ENCODE measurements at places on chromosomes 13 and 19.

DNA sequence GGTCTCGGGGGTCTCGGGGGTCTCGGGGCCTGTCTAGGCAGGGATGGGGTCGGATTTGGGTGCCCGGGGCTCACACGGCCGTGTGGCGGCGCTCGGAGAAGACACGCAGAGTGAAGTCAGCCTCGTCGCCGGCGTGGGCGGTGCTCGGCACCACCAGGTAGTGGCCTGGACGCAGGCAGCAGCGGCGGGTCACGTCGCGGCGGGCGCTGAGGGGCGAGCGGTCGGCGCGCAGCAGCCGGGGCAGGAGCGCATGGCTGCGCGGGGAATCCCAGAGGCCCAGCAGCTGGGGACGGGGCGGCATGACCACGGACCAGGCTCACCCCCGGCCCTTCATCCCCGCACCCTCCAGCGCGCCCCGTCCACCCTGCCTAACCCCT lies 8.2 kb downstream of the CAPN12 start:
- peak; percentile 77 for DNase-seq

DNA sequence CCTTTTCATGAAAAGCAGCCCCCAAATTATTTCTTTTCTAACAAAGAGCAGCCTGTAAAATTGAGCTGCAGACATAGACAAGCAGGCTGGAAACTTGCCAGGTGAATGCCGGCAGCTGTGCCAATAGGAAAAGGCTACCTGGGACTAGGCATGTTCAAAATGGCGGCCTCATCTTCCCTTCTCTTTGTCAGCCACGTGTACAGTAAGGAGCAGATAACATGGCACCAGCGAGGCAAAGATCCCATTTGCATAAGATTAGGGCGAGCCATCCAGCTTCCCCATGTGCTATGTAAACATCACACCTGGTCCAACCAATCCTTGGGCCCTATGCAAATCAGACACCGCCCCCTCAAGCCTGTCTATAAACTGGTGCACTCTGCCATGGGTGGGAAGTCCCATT lies 31.2 kb upstream of the CACNA1A start:
- DNase-seq: no peak

- no peak for DNase-seq
Observed at GRCh38 chr19:10252707-10253106, 693 bp downstream of the MRPL4 start.

DNA sequence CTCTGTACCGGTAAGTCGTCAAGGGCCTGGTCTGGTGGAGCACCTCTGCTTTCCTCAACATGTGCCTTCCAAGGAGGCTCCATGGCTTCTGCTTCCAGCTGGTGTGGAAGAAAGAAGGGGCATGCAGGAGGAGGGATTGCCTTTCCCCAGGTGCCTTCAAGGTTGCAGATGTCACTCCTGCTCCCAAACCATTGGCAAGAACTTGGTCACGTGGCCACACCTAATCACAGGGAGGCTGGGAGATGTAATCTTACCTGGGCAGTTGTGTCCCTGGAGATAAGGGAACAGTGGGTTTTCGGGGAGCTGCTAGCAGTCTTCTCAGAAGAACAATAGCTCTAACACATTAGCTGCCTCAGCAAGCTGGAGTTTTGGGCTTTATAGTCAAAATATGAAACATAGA lies 9.7 kb upstream of the GPR18 start:
- DNase-seq: no peak

- DNase-seq: no peak
Observed at GRCh38 chr13:65532231-65532630, 1697.9 kb downstream of the PCDH9 start.

- DNase-seq: no peak
Observed at GRCh38 chr19:6685962-6686627, 16.1 kb upstream of the TNFSF14 start.

DNA sequence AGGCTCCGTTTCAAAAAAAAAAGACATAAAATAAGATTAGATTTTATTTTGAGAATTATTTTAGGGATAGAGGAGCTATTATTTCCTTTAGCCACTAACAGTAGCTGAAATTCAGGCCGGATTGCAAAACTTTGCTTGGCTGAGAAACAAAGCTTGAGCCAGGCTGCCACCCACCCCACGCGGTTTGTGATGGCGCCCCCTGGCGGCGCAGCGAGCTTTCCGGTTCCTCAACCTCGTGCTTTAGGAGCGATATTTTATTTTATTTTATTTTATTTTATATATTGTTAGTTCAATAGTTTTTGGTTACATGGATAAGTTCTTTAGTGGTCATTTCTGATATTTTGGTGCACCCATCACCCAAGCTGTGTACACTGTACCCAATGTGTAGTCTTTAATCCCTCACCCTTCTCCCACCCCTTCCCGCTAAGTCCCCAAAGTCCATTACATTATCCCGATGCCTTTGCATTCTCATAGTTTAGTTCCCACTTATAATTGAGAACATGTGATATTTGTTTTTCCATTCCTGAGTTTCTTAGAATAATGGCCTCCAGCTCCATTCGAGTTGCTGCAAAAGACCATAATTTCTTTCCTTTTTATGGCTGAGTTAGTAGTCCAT lies 19.8 kb upstream of the CEACAM4 start:
- peak; percentile 69 for DNase-seq

- no peak for DNase-seq
Observed at GRCh38 chr13:30364876-30365275, 57.4 kb upstream of the UBE2L5 start.

DNA sequence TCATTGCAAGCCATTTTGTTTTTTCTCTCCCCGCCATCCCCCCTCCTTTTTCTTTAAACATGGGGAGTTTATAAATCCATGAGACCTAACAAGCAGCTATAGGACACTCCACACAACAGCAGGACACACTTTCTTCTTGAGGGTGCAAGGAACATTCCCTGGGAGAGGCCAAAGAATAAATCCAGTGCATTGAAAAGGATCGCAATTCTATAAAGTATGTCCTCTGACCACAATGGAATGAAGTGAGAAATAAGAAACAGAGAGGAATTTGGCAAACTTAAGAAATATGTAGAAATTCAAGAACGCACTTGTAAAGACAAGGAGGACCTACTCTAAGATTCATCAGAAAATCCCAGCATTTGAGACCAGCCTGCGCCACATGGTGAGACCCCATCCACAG lies 11.9 kb downstream of the KLF2 start:
- DNase-seq: no peak

DNA sequence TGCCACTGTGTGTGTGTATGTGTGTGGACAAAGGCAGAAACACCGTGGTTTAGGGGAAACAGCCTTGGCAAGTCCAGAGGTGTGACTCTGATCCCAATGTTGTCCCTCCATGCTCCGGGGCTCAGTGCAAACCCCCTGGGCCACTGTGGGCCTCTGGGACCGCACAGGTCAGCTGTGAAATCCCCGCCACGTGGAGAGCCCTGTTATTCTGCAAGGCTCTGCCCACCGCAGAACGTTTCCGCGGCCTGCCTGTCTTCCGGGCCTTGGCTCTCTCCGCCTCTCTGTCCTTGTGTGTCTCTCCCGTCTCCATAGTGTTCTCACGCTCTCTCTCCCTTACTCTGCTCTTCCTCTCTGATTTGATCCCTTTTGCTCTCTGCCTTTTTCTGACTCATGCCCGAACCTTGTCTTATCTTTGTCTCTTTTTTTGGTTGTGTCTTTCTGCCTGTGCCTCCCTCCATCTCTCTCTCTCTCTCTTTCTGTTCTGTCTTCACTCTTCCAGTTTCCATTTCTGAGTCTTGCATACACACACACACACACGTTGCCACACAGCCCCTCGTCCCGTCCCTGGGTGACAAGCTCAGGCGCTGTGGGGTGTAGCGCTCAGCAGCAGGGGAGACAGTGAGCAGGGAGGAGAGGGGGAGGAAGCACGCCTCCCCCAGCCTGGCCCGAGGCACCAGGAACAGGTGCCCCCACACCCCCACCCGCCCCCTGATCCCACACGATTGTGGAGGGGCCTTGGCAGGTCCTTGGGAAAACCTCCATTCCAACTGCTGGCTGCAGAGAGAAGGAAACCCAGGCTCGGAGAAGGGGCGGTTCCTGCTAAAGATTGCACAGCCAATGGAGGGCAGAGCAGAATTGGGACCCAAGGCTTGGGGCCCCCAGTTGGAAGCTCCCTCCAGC lies 3.0 kb downstream of the TTYH1 start:
- no peak for DNase-seq

GRCh38 chr13:76719955-76720354 lies 166.2 kb downstream of the KCTD12 start:
- DNase-seq: no peak

DNA sequence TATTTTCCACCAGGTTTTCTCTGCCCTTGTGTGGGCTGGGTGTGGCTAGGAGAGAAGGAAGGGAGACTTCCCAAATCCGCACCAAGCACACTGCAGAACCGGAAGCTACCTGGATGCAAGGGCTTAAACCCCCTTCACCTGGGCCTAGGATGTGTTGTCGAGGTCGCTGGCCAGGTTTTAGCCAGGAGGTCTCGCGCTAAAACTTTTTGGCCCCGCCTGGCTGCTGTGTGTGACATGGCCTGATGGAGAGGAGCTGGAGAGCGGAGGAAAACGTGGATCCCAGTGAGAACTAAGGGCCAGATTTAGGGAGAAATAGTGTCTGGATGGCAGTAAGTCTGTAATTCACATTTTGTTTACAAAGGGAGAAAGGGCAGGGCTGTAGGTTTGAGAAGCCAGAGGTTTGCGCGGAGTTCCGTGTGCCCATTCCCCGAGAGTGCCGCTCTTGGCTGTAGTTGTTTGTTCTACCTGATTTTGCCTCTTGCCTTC lies 3.1 kb upstream of the TSHZ3 start:
- DNase-seq: no peak

GRCh38 chr13:57552437-57552836 lies 79.1 kb upstream of the PCDH17 start:
- no peak for DNase-seq

- DNase-seq: no peak
Observed at GRCh38 chr19:50728084-50728737, 5.0 kb downstream of the CLEC11A start.

DNA sequence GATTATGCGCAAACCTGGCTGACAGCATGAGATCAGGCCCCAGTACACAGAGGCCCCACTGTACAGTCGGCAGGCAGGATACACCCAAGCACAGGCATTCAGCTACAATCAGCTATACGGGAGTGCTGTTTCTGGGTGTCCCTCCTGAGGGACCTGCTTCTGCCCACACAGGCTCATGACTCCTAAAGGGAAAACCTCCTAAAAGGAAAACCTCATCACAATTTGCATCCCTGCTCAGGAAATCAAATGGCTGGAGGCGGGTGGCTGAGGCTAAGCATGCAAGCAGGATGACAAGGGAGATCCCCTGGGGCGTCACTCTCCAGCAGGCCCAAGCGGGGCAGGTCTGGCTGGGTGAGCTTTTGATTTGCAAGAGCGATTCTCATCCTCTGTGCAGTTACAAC lies 99.8 kb downstream of the CRYL1 start:
- no peak for DNase-seq

DNA sequence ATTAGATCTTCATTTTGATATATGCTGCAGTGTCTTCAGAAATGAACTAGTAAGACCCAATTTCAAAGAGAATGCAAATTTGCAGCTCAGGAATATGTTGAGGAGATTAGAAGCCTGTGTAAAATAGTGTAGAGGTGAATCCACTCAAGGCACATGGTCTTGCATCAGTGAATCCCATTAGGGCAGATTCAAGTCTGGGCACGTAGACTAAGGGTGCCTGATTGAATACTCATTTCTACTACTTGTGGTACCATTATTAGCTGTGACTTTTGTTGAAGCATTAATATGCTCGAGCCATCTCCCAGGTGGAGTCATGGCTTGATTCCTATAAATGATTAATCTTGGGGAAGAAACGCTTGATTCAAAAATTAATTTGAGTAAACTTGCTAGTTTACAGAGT lies 129.4 kb downstream of the AKAP11 start:
- no peak for DNase-seq

- no peak for DNase-seq
Observed at GRCh38 chr19:35514282-35514809, 897 bp upstream of the DMKN start.

DNA sequence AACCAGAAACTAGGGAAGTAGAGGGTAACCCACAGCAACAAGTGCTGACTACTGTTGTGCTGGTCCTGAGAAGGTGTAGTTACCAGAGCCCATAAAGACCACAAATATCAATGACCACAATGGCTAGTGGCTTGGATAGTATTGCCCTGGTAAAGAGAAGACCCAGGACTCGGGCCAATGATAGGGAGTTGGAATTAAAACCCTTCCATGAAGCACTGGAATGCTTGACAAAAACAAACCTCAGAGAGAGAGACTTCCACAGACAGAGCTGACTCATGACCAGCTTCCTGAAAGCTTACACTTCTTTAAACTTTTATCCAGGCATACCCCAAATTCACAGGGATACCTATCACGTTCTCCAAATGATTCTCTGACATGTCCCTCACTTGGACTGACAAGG lies 60.5 kb downstream of the WDR87 start:
- DNase-seq: no peak

DNA sequence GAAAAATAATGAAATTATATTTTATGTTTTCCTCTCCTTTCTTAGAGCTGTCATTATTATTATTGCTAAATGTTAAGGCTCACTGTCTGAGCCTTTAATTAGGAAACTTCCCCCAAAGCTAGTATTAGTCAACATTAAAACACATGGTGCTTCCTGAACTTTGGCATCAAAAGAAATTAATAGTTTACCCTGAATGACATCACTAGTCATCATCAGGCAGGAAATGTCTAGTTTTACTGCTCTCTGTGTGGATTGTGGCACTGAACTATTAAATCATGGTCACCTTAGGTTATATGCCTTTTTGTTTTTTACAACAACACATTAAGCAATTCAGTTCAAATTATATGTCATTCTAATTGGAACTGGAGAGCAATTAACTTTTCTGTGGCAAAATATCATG lies 595.5 kb downstream of the SLITRK1 start:
- no peak for DNase-seq

DNA sequence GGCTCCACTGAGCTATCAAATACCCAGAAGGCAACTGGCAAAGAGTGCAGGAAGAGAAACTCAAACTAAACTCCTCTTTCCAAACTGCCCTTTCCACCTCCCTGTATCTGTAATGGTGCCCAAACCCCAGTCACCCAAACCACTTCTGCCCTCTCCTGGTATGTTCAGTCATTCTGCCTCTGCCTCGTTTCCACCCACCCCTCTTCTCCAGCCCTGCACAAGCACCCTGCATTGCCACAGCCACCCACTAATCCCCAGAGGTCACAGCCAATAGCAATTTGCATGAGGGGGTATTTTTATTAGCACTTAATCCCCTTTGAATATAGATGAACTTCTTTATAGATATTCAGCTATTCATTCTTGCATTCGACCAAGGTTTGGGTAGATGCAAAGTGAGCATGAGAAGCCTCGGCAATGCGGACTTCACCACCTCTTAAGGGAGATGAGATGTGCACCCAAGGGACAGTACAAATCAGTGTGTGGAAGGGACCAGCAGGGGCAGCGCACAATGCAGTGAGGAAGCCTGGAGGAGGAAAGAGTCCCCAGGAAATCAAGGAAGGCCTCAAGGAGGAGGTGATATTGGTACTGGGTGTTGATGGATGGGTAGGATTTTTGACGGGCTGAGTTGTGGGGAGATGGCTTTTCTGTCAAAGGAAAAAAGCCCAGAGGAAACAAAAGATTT lies 12.4 kb downstream of the TMEM272 start:
- DNase-seq: no peak

- DNase-seq: no peak
Observed at GRCh38 chr19:480016-480855, 16.1 kb upstream of the MADCAM1 start.

Measured in stimulated activated effector memory CD8-positive, alpha-beta T cell treated with anti-CD3 and anti-CD28 coated beads, Interleukin-12 subunit alpha, Interleukin-12 subunit beta, amount 100 ng/mL, for 72 hours (primary cell).